Prostate gland (tissue), 2 donors: ENCODE measurements at places on chromosomes 12 and 14.

- no peak for DNase-seq
- no peak overlapping the region for H3K27ac ChIP-seq
- H3K4me1 ChIP-seq, result no peaks in the 10 kb centered on the region
- H3K27me3 ChIP-seq, result no peaks in the 10 kb centered on the region
Observed at GRCh38 chr12:4951601-4952000, 41.9 kb downstream of the KCNA1 start.

GRCh38 chr14:38207736-38208617 is at the start of gene SSTR1:
TSS of gene SSTR1 (plus strand) at chr14:38207904. CDS start at chr14:38209390, 1,486 bp downstream.
- H3K27me3 ChIP-seq, result peaks cover 8% of the 10 kb centered on the region
- no peaks in the 10 kb centered on the region for H3K4me1 ChIP-seq
- no peaks in the 10 kb centered on the region for H3K36me3 ChIP-seq

DNA sequence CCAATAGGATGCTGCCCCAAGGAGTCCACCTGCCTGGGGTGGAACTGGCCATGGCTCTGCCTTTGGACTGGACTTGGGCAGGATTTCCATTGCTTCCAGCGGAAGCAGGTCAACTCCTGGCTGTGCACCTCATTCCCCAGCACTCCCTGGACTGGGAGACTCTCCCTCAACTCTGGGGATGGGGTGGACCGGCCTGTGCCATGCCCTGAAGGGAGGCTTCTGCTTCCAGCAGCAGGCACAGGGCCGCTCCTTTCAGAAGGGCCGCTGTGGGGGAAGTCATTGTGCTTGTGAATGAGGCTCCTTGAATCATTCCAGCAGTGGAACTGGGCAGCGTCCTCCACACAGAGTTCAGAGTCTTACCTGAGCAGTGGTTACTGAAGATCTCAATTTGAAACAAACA is 23.0 kb downstream of the TCHP start:
- no peaks in the 10 kb centered on the region for H3K4me1 ChIP-seq
- H3K36me3 ChIP-seq, result no peaks in the 10 kb centered on the region
- DNase-seq, result no peak
- no peak overlapping the region for H3K4me3 ChIP-seq

DNA sequence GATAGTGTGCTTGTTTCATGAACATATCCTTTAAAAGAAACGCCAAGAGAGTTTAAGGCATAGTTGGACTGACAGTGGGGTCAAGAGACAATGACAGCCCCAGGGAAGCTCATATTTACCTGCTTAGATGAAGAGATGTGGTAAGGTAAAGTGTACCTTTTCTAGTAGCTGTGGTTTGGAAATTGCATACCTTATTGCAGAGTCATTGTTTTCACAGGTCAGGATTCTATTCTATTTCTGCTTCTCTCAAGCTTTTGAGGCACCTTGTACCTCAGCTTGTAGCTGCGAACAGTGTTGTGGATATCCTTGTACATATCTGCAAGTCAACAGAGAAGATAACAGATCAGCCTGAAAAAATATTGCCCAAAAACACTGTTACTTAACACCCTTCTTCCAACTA is 47.7 kb downstream of the ATP6V1D start:
- no peak overlapping the region for H3K4me3 ChIP-seq
- no peaks in the 10 kb centered on the region for H3K27me3 ChIP-seq
- no peaks in the 10 kb centered on the region for H3K36me3 ChIP-seq

GRCh38 chr12:89547101-89547500 is 21.3 kb upstream of the POC1B start:
- no peaks in the 10 kb centered on the region for H3K4me1 ChIP-seq
- DNase-seq, result no peak
- no peaks in the 10 kb centered on the region for H3K27me3 ChIP-seq
- H3K36me3 ChIP-seq, result no peaks in the 10 kb centered on the region

- H3K27ac ChIP-seq, result no peak overlapping the region
- no peak overlapping the region for H3K4me3 ChIP-seq
- H3K4me1 ChIP-seq, result no peaks in the 10 kb centered on the region
- H3K36me3 ChIP-seq, result peaks cover 8% of the 10 kb centered on the region
Observed at GRCh38 chr12:56593909-56594621, 36.1 kb downstream of the BAZ2A start.

GRCh38 chr12:52682381-52682660 is 2.1 kb upstream of the KRT1 start:
- H3K27ac ChIP-seq, result no peak overlapping the region
- no peaks in the 10 kb centered on the region for H3K4me1 ChIP-seq
- no peak for DNase-seq
- H3K36me3 ChIP-seq, result no peaks in the 10 kb centered on the region
- no peak overlapping the region for H3K4me3 ChIP-seq

GRCh38 chr14:95490138-95490509 is 26.3 kb downstream of the SYNE3 start:
- H3K27me3 ChIP-seq, result no peaks in the 10 kb centered on the region
- no peaks in the 10 kb centered on the region for H3K4me1 ChIP-seq
- no peak overlapping the region for H3K4me3 ChIP-seq

- DNase-seq, result no peak
- no peaks in the 10 kb centered on the region for H3K36me3 ChIP-seq
- H3K27me3 ChIP-seq, result no peaks in the 10 kb centered on the region
Observed at GRCh38 chr12:16086462-16086861, 175.3 kb downstream of the DERA start.

DNA sequence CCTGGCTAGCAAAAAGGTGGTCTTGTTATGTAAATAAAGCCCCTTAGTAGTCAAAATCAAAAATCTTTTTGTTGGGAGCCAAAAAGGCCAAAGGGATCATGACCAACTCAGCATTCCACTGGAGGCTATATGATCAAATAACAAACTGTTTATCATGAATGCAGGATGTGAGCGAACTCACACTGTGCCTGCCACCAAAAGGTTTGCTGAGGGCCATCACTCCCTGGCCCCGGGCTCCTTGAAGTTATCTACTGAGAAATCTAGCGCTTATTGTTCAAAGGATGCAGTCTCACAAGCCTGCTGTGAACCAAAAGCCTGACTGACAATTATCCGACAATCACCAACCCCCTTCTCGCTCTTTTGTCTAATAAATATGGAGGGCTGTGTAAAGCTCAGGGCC is 107.2 kb upstream of the DDHD1 start:
- H3K27me3 ChIP-seq, result no peaks in the 10 kb centered on the region
- DNase-seq, result no peak
- no peaks in the 10 kb centered on the region for H3K36me3 ChIP-seq
- H3K27ac ChIP-seq, result no peak overlapping the region
- H3K4me1 ChIP-seq, result no peaks in the 10 kb centered on the region

DNA sequence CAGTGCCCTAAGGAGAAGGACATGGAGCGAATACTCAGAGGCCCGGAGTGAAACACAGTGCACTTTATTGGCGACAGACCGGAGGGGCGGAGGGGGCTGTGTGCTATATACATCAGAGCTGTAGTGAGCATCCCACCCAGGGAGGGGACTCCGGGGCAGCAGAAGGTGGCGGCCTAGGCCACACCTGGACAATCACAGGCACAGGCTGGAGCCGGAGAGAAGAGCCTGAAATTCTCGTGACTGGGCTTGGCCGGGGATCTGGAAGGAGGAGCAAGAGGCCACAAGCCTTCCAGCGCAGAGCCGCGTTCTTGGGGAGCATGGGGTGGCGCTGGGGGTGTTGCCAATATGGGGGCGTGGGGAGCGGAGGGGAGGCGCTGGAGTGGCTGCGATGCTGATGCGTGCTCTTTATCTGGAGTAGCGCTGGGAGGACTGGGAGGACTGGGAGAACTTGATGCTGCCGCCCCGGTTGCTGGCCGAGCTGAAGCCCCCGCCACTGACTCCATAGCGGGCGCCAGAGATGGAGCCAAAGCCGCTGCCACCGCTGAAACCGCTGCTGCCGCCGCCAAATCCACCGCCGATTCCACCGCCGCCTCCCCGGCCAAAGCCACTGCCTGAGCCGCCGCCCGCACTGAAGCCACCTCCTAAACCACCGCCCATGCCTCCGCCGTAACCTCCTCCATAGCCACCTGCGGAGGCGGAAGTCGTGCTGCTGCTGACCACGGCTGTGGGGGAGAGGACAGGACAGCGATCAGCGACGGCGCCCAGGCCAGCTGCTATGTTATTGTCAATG is 6.1 kb downstream of the KRT3 start:
- no peak overlapping the region for H3K4me3 ChIP-seq
- peaks cover 11% of the 10 kb centered on the region for H3K27me3 ChIP-seq
- no peak overlapping the region for H3K27ac ChIP-seq
- no peaks in the 10 kb centered on the region for H3K4me1 ChIP-seq
- DNase-seq, result no peak
